ENCODE measurements at places on chromosomes 2 and 18. TPM values are rescaled to one million over a fixed set of nuclear protein-coding genes. Genes with fewer than 3 reads are reported as not detected.

The SP140 gene
- total RNA-seq = 6.5 TPM

The ARHGEF33 gene
- total RNA-seq = 1.3 TPM

The KLHL41 gene
- total RNA-seq = not detected

The RASGRP3 gene
- total RNA-seq = 16.0 TPM

The MC5R gene
- not detected for total RNA-seq

The ITPRID2 gene
- 127 TPM for total RNA-seq

The ALPI gene
- not detected for total RNA-seq

The IL1R2 gene
- total RNA-seq = 24.7 TPM

DNA sequence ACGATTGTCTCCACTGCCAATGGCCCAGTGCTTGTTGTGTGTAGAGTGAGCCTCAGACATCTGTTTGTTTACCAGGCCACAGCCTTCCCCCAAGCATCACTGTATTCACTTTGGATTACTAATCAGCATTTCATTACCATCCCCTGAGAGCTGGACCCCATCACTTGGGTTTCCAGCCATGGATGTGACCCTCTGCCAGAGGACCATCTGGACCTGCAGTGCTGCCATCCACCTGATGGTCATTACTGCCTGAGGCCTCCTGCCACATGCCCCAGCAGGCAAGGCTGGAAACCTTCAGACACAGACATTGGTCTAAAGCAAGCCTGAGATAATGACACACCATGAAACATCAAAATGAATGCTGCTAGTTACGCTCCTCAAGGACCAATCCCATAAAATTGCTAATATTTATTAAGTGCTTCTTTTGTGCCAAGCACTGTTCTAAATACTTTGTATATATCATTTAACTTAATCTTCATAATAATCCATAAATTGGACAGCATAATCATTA, 2096.3 kb upstream of the CELF4 start:
- H3K4me3 ChIP-seq = no peak overlapping the region
- no peaks in the 10 kb centered on the region for H3K4me1 ChIP-seq
- H3K27me3 ChIP-seq = no peaks in the 10 kb centered on the region
- H3K36me3 ChIP-seq = no peaks in the 10 kb centered on the region
- no peak overlapping the region for H3K27ac ChIP-seq
- no peak for DNase-seq

DNA sequence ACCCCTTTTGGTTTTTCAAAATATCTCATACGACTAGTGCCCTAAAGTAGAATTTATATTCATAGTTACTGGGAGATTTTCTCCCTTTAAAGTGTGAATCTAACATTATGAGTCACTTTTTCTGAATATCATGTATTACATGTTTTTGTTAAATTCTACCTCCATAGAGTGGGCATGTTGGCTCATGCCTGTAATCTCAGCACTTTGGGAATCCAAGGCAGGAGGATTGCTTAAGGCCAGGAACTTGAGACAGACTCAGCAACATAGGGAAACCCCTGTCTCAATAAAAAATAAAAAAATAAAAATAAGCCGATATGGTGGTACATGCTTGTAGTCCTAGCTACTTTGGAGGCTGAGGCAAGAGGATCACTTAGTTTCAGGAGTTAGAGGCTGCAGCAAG, 45.3 kb upstream of the UNC80 start:
- no peaks in the 10 kb centered on the region for H3K27me3 ChIP-seq
- no peaks in the 10 kb centered on the region for H3K36me3 ChIP-seq
- no peak overlapping the region for H3K27ac ChIP-seq
- no peaks in the 10 kb centered on the region for H3K4me1 ChIP-seq
- DNase-seq = no peak

GRCh38 chr2:43800894-43801293, 27.1 kb downstream of the DYNC2LI1 start:
- no peaks in the 10 kb centered on the region for H3K4me1 ChIP-seq
- H3K36me3 ChIP-seq = no peaks in the 10 kb centered on the region
- no peak overlapping the region for H3K4me3 ChIP-seq
- no peak overlapping the region for H3K27ac ChIP-seq

DNA sequence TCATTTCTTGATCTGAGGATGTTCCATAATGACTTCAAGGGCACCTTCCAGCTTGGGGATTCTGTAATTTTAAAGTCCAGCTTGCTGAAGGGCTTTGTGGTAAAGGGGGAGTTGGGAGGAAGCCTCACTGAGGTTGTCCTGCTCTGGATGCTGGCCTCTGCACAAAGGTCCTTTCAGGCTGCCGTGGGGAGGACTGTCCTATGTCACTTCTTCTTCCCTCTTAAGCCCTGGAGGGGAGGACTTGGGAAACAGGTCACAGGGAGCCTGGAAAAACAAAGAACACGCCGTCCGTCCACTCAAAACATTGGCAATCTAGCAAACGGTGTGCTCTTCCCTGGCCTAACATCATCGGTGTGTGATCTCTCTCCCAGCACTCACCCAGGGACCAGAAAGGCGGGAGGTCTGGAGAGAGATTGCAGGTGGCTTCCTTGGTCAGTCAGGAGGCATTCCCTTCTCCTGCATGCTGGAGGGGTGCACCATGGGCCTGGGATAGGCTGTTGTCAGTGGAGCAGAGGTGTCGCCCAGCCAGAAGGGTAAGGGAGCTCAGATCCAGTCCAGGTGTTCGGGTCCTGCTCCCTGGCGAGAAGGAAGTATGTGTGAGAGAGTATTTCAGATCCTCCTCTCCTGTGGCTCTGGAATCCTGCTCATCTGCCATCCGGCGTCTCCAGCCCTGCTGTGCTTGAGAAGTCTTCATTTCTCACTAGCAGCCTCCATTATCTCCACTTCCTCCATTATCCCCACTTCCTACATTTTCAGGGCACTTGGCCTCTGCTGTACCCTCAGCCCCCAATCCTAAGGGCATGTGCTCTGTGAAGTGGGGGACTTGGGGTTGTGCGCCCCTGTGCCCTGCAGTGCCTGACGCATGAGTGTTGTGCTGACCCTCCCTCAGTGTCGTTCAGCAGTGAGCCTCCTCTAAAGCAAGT, 20.1 kb downstream of the ASAP2 start:
- no peak overlapping the region for H3K27ac ChIP-seq
- peaks cover 34% of the 10 kb centered on the region for H3K4me1 ChIP-seq
- H3K4me3 ChIP-seq = no peak overlapping the region
- no peak for DNase-seq
- H3K27me3 ChIP-seq = no peaks in the 10 kb centered on the region
- H3K36me3 ChIP-seq = no peaks in the 10 kb centered on the region

DNA sequence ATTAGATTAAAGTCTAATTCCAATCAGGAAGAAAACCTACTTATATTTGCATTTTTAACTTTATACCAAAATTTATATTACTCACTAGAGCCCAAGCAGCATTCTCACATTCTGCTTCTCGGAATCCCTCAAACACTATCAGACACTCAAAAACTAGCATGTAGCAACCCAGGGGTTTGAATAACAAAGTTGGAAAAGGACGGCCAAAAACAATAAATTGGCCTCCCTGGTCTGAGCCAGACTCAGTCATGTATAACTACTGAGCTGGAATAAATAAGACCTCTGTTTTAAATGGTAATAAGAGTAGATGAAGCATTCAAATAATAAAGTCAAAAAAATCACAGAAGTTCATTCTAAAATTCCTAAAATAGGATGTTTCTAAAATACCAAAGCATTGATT, 290.9 kb downstream of the IRS1 start:
- DNase-seq = no peak
- no peaks in the 10 kb centered on the region for H3K27me3 ChIP-seq
- no peaks in the 10 kb centered on the region for H3K36me3 ChIP-seq
- no peak overlapping the region for H3K27ac ChIP-seq
- no peak overlapping the region for H3K4me3 ChIP-seq

DNA sequence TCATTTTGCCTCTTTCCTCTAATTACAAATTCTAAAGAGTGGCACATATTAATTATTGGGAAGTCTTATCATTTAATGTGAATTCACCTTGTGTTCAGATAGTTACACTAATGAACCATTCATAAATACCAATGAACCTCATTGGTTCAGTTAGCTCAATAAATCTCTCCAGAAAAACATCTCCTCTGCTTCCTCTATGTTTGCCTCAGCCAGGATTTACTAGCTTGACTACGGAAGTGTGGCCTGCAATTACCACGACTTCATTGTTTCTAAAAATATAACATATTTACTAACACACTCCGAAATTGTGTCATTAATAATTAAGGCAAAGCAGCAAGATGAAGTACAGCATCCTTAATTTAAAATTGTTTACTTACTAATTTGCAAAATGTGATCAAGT, 103.3 kb downstream of the PLA2R1 start:
- H3K27ac ChIP-seq = no peak overlapping the region
- no peak for DNase-seq
- peaks cover 11% of the 10 kb centered on the region for H3K4me1 ChIP-seq
- H3K27me3 ChIP-seq = no peaks in the 10 kb centered on the region
- no peaks in the 10 kb centered on the region for H3K36me3 ChIP-seq
- no peak overlapping the region for H3K4me3 ChIP-seq

DNA sequence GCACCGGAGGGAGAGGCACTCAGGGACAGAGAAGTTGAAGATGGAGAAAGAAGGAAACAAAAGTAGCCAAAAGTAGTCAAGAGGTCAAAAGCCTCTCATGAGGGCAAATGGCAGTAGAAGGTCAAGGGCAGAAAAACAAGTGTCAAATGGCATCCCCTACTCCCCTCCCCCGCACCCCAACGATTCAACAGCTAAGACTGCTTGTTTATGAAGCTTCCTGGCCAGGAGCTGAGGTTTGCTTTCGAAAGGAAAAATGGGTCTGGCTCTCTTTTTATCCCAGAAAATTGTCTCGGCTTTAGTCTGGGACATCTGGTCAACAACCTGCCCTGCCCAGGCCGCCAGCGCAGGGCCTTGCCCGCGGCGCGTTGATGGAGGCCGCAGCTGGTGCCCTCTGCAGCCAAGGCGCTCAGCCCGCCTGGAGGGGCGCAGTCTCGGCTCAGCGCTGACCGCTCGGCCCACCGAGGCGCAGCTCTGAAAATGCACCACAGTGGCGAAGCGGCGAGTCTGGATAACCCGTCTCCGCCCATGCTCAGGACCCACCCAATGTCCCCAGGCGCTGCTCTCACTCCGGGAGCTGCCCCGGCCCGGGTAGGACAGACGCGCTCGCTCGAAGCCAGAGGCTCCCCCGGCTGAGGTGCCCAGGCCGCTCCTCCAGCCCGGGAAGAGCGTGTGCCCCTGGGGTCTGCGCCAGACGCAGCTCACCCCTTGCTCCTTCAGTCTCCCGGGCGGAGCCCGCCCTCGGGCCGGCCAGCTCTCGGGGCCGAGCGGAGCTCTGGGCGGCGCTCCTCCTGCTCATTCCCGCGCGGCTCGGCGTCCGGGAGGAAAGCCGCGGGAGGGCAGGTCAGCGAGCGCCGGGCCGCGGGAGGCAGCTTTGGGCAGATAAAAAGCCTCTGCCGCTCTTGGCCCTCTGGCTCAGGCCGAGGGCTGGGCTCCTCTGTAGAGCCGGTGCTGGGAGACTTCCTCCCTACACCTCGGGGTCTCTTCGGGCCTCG, 1.8 kb upstream of the TBR1 start:
- H3K27me3 ChIP-seq = peaks cover 40% of the 10 kb centered on the region
- H3K4me3 ChIP-seq = peak overlapping the region; percentile 19
- no peak for DNase-seq
- no peak overlapping the region for H3K27ac ChIP-seq
- no peaks in the 10 kb centered on the region for H3K36me3 ChIP-seq

DNA sequence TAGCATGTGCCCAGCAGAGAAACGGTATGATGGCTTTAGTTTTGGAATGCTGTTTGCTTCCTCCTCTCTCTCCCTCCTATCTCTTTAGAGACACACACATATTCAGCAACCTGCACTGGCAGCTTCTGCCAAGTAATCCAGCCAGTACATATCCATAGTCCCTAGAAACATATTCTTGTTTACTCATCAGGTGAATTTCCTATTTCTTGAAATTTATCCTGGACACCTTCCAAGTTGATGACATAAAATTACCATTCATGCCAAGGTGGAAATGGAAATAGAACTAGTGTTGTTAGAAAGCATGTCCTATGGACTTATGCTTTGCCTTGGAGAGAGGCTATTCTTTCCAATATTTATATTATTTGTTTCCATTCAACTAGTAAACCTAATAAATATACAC, 50.9 kb upstream of the RGPD4 start:
- DNase-seq = no peak
- no peaks in the 10 kb centered on the region for H3K27me3 ChIP-seq
- no peaks in the 10 kb centered on the region for H3K4me1 ChIP-seq
- H3K36me3 ChIP-seq = no peaks in the 10 kb centered on the region

DNA sequence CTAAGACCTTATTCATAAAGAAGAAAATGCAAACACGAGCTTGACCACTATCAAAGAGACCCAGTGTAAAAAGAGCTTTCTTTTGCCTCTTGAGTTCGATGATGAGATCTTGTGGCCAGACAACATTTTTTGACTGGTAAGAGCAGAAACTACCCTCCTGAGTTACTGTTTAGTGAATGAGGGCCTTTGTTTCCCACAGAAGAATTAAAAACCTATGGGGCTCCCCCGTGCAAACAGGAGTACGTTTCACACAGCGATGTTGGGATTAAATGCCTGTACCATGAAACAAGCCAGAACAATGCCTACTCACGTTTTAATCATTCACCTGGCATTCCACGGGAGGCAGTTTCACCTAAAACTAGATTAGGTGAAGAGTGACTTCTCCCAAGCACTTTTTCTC, 36.0 kb downstream of the MYCN start:
- DNase-seq = no peak
- H3K4me1 ChIP-seq = no peaks in the 10 kb centered on the region
- no peaks in the 10 kb centered on the region for H3K36me3 ChIP-seq
- H3K27ac ChIP-seq = no peak overlapping the region
- no peak overlapping the region for H3K4me3 ChIP-seq
- H3K27me3 ChIP-seq = no peaks in the 10 kb centered on the region

DNA sequence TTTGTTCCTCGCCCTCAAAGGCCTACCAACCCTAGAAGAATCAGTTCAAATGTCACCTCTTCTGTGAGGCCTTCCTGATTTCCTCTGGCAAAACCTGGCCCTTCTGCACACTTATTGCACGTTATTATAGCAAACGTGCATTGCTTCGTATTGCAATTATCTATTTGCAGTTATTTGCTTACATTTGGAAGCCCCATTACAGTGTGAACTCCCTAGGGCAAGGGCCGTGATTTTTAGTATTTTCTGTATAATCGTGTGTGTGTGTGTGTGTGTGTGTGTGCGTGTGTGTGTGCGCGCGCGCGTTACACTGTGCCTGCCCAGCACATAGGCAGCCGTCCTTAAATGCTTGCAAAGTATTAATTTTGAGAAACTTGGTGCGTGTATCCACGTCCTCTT, 460 bp upstream of the SEMA4F start:
- H3K4me1 ChIP-seq = peaks cover 11% of the 10 kb centered on the region
- H3K4me3 ChIP-seq = no peak overlapping the region
- no peaks in the 10 kb centered on the region for H3K36me3 ChIP-seq
- no peak for DNase-seq
- H3K27ac ChIP-seq = peak overlapping the region; percentile 54

All from upper lobe of left lung (tissue), 6 donors.